Umbilical cord (tissue), 2 donors: ENCODE measurements at places on chromosomes 2 and 18. TPM values are rescaled to one million over a fixed set of nuclear protein-coding genes. Genes with fewer than 3 reads are reported as not detected.

Gene NCL
- total RNA-seq, result 117 TPM

Gene ASXL3
- total RNA-seq, result 15.9 TPM

Gene ABCA12
- total RNA-seq, result 2.4 TPM

Gene C2orf72
- total RNA-seq, result 0.48 TPM

Gene SKOR2
- total RNA-seq, result 0.48 TPM
